ENCODE measurements at places on chromosomes 2 and 18.

- DNase-seq: no peak
Observed at GRCh38 chr2:106638580-106638979, 151.4 kb downstream of the CD8B2 start.

GRCh38 chr2:242075168-242075567, 205.6 kb downstream of the RTP5 start:
- DNase-seq: peak; percentile 80

DNA sequence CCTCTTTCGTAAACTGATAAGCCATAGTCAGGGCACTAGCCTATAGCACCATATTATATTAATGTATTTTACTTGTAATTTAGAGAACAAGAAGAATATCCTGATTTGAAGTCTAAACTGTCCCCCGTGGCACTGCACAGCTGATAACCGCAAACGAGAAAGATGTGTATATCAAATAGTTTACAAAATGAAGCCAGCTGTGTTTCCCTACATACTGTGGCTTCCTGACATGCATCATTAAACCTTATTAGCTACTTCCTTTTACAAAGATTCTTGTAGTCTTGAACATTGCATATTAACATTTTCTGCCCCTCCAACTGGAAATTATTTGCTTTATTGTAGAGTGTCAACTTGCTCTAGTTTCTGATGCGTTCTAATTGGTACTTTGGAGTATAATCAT, 153.5 kb upstream of the NFATC1 start:
- DNase-seq: no peak

DNA sequence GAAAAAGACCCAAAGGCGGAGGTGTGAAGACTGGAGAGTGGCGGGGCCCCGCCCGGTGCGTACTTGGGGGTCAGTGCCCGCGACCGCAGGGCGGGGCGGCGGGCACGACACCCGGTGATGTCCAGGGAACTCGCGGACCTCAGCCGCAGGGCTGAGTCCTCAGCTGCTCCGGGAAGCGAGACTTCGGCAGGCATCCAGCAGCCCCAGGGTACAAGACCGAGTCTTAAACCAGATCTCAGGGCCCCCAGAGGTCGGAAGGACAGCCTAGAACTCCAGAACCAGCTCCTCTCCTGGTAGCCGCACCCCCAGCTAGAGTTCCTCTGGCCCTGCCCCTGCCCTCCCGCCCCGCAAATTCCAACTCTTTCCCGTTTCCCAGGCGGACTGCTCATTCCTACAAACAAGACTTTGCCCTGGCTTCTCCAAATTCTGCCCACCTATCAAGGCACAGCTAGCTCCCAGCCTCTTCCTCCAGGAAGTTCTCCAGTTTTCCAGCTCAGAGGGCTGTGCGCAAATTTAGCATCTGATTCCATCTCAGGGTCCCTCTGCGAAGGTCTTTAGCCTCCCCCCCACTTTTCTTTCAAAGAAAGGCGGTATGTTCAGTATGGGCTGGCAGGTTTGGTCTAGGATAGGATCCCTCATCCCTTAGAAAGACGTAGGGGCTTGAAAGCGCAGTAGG, 26.0 kb upstream of the NOTO start:
- DNase-seq: no peak

GRCh38 chr18:77155031-77155430, 22.4 kb upstream of the MBP start:
- no peak for DNase-seq

DNA sequence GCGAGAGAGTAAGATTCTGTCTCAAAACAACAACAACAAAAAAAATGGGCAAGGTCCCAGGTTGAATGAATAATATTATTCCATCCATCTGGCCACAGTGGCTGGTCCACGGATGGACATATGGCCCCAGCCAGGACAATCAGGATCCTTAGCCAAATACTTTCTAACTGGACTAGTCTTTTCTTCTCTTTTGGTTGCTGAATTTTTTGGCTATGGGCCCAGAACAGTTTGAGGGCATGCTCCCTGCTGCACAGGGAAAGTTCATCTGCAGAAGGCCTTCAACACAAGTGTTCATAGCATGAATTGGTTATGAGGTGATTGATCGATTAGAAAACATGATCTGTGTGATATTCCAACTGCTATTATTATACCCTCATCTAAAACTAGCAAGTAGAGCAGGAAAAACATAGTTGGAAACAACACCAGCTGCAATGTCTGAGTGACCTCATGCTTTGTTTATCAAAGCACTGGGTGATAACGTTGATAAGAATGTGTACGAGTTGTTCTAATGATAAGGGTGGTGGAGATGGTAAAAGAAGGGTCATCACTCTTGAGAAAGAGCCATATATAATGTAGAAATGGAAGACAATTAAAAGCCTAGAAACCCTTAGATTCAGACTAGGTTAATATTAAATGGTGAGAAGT, 47.8 kb upstream of the RNF103 start:
- peak; percentile 2 for DNase-seq

- peak; percentile 94 for DNase-seq
Observed at GRCh38 chr2:127173057-127173456, 47.0 kb downstream of the CYP27C1 start.

DNA sequence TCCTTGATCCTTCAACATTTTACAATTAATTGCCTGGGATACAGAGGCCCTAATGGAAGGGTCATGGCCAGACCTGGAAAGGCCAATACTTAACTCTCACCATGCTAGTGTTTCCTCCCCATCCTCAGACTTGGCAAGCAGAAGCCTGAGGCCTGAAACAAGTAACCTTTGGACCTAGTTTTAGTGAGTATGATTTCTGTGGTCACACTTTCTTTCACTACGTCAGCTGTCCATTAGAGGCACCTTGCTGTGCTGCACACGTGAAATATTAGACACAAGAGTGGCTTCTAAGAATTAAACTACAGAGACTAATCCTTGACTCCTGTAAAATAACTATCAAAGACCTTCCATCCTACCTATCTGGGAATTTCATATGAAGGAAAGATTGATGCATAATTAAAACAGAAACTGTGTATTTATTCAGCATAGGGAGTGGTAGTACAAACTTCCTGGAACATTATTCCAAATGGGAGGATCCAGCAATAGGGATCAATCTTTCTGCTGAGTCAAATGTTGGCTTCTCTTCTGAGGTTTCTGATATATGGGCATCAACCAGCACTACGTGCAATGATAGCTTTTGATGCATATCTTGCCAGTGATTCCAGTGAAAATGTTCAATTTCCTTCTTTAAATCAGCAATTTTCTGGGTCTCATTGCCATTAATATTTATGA, 249.7 kb downstream of the IKZF2 start:
- no peak for DNase-seq

GRCh38 chr2:70772486-70773155, 4.6 kb upstream of the ADD2 start:
- no peak for DNase-seq

GRCh38 chr2:49224426-49225010, 70.2 kb upstream of the FSHR start:
- DNase-seq: no peak

GRCh38 chr18:55737781-55738468, 149.9 kb upstream of the TCF4 start:
- DNase-seq: no peak

- no peak for DNase-seq
Observed at GRCh38 chr2:119731983-119732382, 27.7 kb upstream of the PTPN4 start.

GRCh38 chr18:45602926-45603325, 12.3 kb upstream of the SLC14A2 start:
- DNase-seq: peak; percentile 13

DNA sequence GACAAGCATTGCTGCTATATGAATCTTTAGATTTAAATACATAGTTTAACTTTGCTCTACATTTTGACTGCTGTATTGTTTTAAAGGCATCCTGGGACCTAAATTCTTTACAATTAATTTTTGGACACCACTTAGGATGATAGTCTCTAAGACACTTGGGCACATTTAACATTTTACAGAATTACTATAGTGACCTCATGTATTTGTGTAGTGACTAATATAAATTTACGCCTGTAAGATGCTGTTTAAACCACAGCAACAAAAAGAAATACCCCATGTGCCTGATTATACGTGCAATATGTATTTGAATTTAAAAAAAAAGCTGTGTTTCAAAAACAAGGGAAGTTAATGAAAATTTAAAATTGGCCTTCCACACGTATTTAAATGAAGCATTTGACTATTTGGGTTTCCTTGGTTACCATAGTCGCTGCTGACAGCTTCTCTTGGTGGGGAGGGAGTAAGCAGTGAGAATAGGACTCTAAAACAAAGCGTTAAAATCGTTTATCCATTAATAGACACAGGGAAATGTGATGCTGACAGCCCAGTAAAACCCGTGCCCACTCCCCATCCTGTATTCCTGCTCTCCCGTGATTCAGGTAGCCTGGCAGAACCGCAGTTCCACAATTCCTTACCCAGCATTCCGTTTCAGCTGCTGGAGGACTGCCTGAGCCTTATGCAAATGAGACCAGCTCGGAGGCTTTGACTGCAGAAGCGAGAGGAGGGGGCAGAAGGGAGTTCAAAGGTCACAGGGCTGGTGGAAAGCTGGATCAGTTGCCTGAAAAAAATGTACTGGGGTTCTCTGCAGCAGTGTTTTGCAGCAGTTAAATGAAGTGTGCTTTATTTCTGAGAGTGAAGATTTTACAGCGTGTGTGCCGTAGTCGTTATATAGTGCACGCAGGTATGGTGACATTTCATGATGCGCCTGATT, 104.3 kb downstream of the CSRNP3 start:
- DNase-seq: peak; percentile 28

DNA sequence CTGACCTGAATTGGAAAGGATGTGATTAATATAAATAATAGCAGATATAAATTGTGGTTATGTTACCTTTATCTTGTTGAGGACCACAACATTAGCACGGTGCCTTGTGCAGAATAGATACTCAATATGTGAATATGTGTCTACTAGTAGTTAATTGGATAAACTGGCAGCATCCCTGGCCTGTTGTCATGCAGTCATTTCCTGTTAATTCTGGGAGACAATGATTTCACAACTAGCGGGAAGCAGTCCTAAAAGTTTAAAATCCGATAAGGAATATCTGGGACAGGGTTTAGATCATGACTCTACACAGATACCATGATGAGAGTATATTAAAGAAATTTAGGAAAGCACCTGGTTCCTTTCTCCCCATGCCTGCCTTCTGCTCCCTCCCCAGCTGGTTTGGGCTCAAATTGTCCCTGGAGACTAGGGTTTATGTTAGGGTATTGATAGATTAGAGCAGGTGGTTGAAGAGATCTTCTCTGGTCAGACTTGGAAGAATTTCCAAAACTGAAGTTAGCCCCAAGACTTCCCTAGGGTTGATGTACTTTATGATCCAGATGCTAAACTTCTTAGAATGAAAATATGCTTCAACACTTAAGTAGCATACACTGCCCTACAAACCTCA, 32.8 kb downstream of the CYBRD1 start:
- DNase-seq: no peak

- no peak for DNase-seq
Observed at GRCh38 chr2:217593732-217594131, 409.1 kb downstream of the TNS1 start.

- peak; percentile 36 for DNase-seq
Observed at GRCh38 chr18:37778417-37779165, 213.0 kb upstream of the CELF4 start.

DNA sequence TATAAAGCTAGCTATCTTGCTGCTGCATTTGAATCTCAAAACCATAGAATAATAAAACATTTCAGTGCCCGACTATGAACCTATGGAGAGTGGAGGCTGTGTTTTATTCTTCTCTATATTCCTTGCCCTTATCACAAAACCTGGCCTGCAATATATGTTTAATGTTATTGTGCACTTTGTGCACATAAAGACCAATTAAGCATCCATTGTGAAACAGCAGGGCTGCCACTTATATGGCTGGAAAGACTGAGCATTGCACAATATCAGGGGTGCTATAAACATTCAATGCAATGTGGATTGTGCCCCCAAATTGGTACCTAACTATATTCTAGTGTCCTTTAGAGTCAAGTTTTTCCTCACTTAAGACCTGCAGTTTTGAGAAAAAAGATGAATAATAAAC, 83.2 kb downstream of the RDH14 start:
- DNase-seq: no peak

GRCh38 chr2:173095356-173095755, 19.7 kb downstream of the MAP3K20 start:
- DNase-seq: no peak

DNA sequence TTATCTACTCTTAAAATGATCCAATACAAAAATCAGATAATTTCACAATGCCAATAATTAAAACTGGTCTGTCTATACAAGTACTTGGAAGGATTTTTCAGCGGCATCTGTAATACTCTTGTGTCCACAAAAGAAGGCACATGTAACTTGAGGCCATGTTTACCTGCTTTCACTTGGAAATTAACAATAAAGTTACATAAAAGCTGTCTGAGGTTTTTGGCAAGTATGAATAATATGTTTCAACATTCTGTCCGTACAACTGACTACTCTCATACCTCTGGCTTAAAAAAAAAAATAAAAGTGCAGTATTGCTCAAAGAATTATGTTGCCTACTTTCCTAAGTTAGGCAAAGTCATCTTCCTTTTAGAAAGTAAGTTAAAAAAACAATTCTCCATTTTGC, 253.6 kb downstream of the NBAS start:
- no peak for DNase-seq

GRCh38 chr2:25821225-25822056, 56.8 kb downstream of the ASXL2 start:
- peak; percentile 6 for DNase-seq

DNA sequence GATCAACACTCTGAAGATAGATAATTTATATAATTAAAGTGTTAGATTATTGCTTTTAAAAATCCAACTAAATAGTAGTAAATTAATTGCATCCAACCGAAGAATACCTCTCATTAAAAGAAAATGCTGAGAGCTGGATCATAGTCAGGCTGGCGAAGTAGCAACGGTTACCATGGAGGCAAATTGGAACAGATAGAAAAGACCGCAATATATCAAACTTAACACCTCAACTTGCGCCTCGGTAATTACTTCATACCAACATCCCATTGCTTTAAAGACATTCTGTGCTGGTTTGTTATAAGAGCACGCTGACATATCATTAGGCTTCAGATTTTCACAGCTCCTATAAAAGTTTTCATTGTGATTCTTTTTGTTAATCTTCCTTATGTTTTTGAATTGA, 183.8 kb upstream of the ZC3H15 start:
- DNase-seq: no peak

DNA sequence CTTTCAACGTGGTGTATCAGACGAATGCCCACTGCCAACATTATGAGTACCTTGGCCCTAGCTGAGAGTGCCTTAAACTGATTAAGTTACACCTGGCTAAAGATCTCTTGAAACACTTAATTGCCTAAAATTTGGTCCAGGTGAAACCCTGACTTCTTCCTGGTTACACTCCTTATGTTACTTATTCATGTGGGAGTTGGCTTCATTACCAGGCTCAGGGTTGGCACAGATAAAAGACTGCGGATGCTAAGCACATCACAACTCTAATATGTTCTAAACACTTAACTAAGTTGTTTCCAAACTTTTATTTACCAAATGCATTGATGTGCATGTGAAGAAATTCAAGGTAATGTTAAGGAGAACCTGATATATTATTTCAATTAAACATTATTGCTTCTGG, 298.9 kb downstream of the TCF4 start:
- DNase-seq: no peak

DNA sequence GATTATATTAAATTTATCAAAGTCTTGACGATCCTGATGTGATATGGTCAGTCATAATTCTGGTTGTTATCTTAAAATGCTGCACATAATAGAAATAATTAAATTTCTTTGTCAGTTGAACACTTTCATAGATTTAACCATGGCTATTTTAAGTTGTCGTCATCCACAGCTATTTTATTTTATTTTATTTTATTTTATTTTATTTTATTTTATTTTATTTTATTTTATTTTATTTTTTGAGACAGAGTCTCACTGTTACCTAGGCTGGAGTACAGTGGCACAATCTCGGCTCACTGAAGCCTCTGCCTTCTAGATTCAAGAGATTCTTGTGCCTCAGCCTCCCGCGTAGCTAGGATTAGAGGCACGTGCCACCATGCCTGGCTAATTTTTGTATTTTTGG, 121.6 kb upstream of the MSH6 start:
- DNase-seq: no peak

All from fibroblast of skin of back (primary cell).